Activated T-cell treated with anti-CD3 and anti-CD28 coated beads, Interleukin-2, amount 50 U/mL, for 24 hours (primary cell): ENCODE measurements at places on chromosomes 5 and 9.
A peak's percentile ranks its signal among the peaks of the same experiment; 100 is the strongest.

DNA sequence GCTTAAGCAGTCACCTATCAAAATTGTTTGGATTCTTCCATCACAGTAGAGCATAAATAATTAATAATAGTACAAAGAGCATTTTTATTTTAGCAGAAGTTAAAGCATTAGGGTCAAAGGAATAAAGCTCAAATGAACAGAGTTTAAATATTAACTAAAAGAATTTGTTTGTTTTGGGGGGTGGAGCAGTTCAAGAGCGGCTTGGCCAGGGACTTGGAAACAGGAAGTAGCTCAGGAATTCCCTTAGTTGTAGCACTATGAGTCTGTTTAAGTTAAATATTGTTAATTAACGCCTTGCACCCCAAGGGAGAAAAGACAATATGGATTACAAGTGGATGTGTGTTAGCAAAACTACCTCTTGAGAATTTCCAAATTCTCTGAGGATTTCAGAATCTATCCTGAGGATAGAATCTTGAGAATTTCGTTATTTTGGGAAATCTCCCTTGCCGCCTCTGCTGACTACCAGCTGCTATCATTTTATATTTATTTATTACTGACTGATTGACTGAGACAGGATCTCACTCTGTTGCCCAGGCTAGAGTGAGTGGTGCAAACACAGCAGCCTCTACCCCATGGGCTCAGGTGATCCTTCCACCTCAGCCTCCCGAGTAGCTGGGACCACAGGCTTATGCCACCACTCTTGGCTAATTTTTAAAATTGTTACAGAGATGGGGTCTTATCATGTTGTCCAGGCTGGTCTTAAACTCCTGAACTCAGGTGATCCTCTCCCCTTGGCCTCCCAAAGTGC is 96.7 kb upstream of the CHD1 start:
- no peak overlapping the region for H3K4me3 ChIP-seq
- H3K27me3 ChIP-seq, result no peaks in the 10 kb centered on the region

DNA sequence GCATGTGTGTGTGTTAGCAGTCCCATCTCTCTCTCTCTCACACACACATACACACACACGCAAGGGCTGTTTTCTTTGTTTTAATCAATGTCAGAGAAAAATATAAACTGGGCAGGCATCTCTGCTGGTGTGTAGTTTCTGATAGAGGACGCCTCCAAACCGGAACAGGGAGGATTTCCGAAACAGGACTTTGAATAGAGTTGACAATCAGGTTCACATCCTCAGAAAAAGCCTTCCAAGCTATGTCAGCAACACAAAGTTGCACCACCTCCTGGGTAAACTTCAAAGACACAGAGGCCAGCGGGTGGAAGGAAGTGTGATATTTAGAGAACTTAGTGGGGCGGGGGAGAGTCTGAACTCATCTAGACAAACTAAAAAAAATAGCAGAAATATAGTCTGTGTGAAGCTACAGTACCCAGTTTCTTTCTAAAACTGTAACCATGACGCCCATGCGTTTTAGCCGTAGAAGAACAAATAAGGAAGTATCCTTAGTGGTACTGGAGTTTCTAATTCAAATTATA is 1.2 kb downstream of the ST8SIA4 start:
- peak overlapping the region; percentile 99 for H3K27ac ChIP-seq
- peaks cover 67% of the 10 kb centered on the region for H3K36me3 ChIP-seq
- no peaks in the 10 kb centered on the region for H3K27me3 ChIP-seq
- DNase-seq, result peak; percentile 61
- H3K4me1 ChIP-seq, result peaks cover 55% of the 10 kb centered on the region
- H3K4me3 ChIP-seq, result peak overlapping the region; percentile 93

GRCh38 chr5:84088996-84089395 is 295.7 kb downstream of the EDIL3 start:
- H3K27ac ChIP-seq, result no peak overlapping the region
- H3K27me3 ChIP-seq, result no peaks in the 10 kb centered on the region
- no peak overlapping the region for H3K4me3 ChIP-seq
- no peak for DNase-seq

DNA sequence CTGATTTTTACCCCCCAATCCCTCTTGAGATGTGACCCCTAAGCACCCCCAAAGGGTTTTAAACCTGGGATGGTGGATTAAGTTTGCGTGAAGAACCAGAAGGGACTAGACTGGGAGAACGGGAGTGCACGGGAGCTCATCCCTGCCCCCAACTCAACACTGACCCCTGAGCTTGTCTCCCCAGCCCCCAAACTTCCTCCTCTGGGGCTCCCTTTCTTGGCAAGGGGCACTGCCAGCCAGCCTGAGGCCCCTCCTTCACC is 5.0 kb upstream of the SET start:
- peak overlapping the region; percentile 93 for H3K4me3 ChIP-seq
- no peaks in the 10 kb centered on the region for H3K27me3 ChIP-seq
- peaks cover 34% of the 10 kb centered on the region for H3K36me3 ChIP-seq
- H3K27ac ChIP-seq, result peak overlapping the region; percentile 94
- peaks cover 51% of the 10 kb centered on the region for H3K4me1 ChIP-seq
- no peak for DNase-seq

DNA sequence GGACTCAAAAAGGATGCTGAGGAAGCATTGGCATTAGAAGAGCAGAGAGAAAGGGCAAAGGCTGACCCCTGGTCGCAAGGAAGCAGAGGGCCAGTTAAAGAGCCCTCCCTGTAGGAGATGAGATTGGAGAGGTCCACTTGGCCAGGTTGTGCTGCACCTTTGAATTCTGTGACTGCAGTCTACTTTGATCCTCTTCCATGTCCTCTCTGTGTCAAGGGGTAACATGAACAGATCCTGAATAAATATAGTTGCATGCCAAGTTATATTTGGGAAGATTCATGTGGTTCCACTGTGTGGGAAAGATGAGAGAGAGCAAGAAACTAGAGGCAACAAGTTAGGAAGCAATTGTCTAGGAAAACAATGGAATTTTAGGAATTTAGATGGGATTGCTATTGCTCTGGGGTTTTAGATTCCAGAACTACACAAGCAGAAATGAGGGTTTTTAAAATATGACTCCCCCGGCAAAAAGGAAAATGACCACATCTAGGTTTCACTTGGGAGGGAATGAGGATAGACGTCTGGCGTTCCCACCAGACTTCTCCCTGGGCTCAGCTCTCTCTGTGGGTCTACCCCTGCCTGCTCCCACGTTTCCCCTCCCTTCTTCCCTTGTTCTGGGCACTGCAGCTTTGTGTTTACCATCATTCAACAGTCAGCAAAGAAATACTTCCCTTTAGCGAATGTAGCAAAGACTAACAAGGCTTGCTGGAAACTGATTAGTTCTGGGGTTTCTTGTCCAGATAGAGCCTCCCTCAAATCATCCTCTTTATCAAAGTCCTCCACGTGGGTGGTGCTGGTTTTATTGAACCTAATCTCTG is 63.6 kb downstream of the SNX18 start:
- peaks cover 5% of the 10 kb centered on the region for H3K4me1 ChIP-seq
- H3K27ac ChIP-seq, result no peak overlapping the region
- no peaks in the 10 kb centered on the region for H3K36me3 ChIP-seq
- H3K27me3 ChIP-seq, result no peaks in the 10 kb centered on the region

DNA sequence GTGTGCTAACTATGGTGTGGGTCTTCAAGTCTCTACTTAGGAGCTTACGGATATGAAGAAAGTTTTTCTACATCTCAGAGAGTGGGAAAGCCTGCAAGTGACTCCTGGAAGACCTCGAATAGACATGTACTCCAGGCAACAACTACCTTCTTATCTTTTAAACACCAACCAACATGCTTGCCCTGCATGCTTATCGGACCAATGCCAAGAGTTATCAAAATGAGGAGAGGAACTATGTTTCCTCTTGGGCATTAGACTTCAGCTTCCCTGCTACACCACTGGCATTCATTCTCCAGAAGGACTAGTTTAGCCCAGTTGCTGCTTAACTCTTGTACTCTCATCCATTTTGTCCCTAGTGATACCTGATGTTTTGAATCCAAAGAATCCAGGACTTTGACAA is 74.7 kb upstream of the MAN2A1 start:
- no peaks in the 10 kb centered on the region for H3K4me1 ChIP-seq
- H3K27ac ChIP-seq, result no peak overlapping the region
- H3K36me3 ChIP-seq, result no peaks in the 10 kb centered on the region
- no peak overlapping the region for H3K4me3 ChIP-seq
- no peak for DNase-seq

GRCh38 chr5:159905496-159905895 is 10.8 kb upstream of the ADRA1B start:
- H3K27me3 ChIP-seq, result peaks cover 31% of the 10 kb centered on the region
- no peak for DNase-seq
- H3K4me1 ChIP-seq, result peaks cover 17% of the 10 kb centered on the region
- no peaks in the 10 kb centered on the region for H3K36me3 ChIP-seq

DNA sequence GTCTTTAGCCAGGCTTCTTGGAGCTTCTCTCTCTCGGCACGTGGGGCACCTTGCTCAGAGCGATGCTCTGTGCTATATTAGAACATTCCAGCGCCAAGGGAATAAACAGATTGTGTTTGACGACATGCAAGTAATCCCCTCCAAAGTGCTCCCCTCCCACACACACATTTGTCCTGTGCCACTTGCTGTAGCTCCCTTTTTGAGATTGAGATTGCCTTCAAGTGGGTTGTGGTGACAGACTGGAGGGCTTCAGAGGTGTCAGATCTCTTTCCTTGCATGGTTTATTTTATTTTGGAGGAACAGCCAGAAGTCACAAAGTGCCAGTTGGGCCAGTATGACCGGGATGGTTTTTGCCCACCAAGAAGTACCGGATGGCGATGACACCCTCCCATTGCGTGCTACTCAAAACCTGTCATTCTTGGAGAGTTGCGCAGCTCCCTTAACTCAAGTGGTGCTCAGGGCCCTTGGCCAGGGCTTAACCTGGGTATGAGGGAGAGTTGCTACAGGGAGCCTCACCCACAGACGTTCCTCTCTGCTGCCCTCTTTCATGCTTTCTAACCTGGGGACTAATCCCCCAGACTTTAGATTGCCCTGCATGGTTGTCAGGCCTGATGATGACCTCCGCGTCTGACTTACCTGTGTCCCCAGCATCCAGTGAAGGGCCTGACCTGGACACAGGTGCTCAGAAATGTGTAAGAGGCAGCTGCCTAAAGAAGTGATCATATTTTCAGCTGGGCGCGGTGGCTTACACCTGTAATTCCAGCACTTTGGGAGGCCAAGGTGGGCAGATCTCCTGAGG is 18.8 kb upstream of the RPL26L1 start:
- peaks cover 56% of the 10 kb centered on the region for H3K36me3 ChIP-seq
- no peak overlapping the region for H3K27ac ChIP-seq
- no peak for DNase-seq
- no peak overlapping the region for H3K4me3 ChIP-seq
- H3K4me1 ChIP-seq, result no peaks in the 10 kb centered on the region

GRCh38 chr5:64462391-64462790 is 43.4 kb upstream of the RGS7BP start:
- no peaks in the 10 kb centered on the region for H3K4me1 ChIP-seq
- no peaks in the 10 kb centered on the region for H3K36me3 ChIP-seq
- no peaks in the 10 kb centered on the region for H3K27me3 ChIP-seq
- DNase-seq, result no peak

- H3K4me1 ChIP-seq, result peaks cover 90% of the 10 kb centered on the region
- peak overlapping the region; percentile 48 for H3K4me3 ChIP-seq
Measured at GRCh38 chr9:2022560-2022959, 7.4 kb downstream of the SMARCA2 start.

- no peak overlapping the region for H3K4me3 ChIP-seq
- H3K27ac ChIP-seq, result no peak overlapping the region
- H3K4me1 ChIP-seq, result no peaks in the 10 kb centered on the region
- no peaks in the 10 kb centered on the region for H3K36me3 ChIP-seq
- no peak for DNase-seq
- H3K27me3 ChIP-seq, result peaks cover 2% of the 10 kb centered on the region
Measured at GRCh38 chr9:115880221-115880885, 273.2 kb upstream of the PAPPA start.

- no peaks in the 10 kb centered on the region for H3K4me1 ChIP-seq
- H3K27ac ChIP-seq, result no peak overlapping the region
- peaks cover 81% of the 10 kb centered on the region for H3K36me3 ChIP-seq
- no peak overlapping the region for H3K4me3 ChIP-seq
- no peaks in the 10 kb centered on the region for H3K27me3 ChIP-seq
Measured at GRCh38 chr5:149500922-149501582, 50.2 kb downstream of the CSNK1A1 start.

- H3K4me1 ChIP-seq, result no peaks in the 10 kb centered on the region
- H3K27me3 ChIP-seq, result no peaks in the 10 kb centered on the region
- H3K27ac ChIP-seq, result no peak overlapping the region
- no peak overlapping the region for H3K4me3 ChIP-seq
- H3K36me3 ChIP-seq, result no peaks in the 10 kb centered on the region
Measured at GRCh38 chr5:52132053-52132452, 655.7 kb upstream of the ITGA1 start.

DNA sequence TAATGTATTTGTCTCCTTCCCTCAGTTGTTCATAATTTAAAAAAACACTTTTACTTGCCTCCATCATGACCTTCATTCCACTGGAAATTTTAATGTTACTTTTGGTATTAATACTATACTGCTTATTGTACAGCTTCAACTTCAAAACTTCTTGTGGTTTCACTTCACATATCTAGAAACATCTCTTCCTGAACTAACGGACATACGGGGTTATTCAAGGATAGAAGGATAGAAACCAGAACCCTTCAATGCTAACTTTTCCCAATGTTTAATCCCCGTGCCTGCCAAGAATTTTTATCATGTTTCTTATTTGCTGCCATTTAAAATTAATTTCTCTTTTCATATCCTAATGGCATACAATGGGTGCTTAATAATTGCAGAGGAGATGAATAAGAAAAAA is 36.3 kb upstream of the SETD9 start:
- no peak overlapping the region for H3K4me3 ChIP-seq
- no peak for DNase-seq
- no peaks in the 10 kb centered on the region for H3K27me3 ChIP-seq
- peaks cover 84% of the 10 kb centered on the region for H3K36me3 ChIP-seq
- H3K4me1 ChIP-seq, result peaks cover 29% of the 10 kb centered on the region

DNA sequence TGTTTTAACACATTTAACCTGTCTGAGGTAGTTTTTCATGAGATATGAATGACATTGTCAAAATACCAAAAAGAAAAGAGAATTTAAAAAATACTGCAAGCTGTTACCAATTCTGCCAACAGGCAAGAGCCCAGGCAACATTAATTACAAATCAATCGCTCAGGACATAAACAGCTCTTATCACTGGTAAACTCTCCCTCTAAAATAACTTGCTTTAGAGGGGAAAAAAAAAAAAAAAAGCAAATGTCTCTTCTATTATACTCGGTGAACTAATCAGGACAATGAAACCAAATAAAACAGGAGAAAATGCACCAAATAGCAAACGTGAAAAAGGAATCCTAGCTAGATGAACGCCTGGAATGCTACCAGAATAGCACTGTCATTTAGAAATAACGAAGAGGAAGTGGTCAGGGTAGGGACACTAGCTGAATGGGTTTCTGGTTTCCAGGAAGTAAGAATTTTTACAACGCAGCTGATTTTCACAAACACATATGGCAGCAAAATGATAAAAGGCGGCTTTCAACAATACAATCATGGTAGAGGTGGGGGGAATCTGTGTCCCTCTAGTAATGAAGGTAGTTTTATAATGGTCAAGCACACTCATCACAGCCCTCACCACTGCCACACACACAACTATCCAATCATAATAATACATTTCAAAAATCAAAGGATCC is 94.9 kb downstream of the DENND1A start:
- no peak overlapping the region for H3K4me3 ChIP-seq
- no peaks in the 10 kb centered on the region for H3K27me3 ChIP-seq
- peaks cover 29% of the 10 kb centered on the region for H3K36me3 ChIP-seq
- H3K27ac ChIP-seq, result no peak overlapping the region
- H3K4me1 ChIP-seq, result peaks cover 23% of the 10 kb centered on the region
